ENCODE measurements at places on chromosomes 3 and 15.

- no peak for DNase-seq
Measured at GRCh38 chr15:41284427-41285177, 47.8 kb downstream of the OIP5 start.

DNA sequence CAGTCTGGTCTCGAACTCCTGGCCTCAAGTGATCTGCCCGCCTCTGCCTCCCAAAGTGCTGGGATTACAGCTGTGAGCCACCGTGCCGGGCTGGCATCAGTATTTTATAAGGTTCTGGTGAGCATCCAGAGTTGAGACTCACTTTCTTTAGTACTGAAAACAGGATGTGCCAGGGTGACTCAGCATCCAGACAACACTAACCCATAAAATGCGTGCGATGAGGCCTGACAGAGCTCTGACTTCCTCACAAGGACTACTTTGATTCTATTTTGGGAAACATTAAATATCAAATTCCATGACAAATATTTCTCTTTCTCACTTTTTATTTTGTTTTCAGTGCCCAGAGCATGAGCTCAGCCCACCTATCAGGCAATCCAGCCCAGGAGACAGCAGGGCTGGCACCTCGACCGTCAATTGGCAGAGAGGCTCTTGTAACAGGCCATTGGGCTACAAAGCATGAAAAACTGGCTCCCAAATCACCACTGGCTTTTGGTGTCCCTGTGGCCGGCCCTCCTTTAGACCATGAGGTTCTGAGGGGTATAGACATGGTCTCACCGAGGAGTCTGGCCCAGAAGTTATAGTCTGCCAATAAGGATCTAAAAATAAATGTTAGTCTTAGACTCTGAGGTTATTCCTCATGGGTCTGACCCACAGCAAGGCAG, 75.0 kb downstream of the FEM1B start:
- DNase-seq, result peak; percentile 23

DNA sequence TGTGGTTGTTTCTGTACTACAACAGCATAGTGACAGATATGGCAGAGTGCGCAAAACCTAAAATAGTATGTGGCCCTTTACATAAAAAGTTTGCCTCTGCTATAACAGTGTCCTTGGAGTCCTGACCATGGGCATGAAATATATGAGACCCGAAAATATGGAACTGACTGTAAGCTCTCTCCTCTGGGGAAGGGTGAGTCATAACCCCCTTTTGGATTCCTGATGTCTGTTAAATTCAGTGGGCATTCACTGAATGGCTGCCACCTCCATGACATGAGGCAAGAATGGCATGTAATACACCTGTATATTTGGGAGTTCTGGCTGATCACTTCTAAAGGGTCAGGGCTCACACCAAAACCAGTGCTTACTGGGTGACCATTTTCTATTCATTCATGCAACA, 6.1 kb downstream of the TBC1D2B start:
- DNase-seq, result no peak

DNA sequence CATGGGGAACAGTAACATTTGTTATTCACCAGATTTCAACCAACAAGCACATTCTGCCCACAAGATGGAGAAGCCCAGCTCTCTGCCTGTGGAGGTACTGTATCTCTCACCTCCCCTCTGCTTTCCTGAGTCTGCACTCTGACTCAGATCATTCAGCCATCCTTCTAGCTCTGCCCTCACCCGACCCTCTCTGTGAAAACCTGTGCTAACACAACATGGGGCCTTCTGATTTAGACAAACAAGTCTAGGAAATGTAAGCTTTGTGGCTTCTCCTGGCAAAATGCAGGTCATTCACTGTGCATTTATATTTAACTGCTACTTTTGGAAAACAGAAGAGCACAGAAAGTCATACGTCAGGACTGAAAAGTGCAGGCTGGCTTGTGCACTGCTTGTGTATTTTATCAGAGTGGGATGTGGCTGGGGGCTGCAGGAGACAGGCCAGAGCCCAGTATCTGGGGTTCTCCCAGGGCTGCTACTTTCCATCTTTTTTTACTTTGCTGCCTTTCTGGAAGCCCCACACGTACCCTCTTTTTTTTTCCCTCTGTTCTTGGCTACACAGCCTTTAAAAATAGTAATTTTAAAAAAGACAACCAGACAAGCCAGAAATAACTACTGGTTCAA, 50.8 kb downstream of the SUSD5 start:
- DNase-seq, result no peak

GRCh38 chr3:131004603-131005002, 22.0 kb downstream of the ASTE1 start:
- DNase-seq, result no peak

GRCh38 chr3:73774645-73775044, 149.9 kb upstream of the PDZRN3 start:
- DNase-seq, result no peak

DNA sequence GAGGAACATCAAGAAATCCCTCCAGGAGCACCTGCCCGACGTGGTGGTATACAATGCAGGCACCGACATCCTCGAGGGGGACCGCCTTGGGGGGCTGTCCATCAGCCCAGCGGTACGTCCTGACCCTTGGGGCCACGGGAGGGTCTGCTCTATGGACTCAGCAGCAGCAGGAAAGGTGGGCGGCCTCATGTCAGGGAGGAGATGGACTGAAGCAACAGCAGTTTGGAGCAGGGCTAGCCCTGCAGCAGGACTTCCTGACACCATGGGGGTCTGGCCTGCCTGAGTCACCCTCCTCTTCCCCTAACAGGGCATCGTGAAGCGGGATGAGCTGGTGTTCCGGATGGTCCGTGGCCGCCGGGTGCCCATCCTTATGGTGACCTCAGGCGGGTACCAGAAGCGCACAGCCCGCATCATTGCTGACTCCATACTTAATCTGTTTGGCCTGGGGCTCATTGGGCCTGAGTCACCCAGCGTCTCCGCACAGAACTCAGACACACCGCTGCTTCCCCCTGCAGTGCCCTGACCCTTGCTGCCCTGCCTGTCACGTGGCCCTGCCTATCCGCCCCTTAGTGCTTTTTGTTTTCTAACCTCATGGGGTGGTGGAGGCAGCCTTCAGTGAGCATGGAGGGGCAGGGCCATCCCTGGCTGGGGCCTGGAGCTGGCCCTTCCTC, 24.2 kb downstream of the HDAC11 start:
- no peak for DNase-seq

GRCh38 chr3:183108001-183108449, 8.7 kb upstream of the MCCC1 start:
- peak; percentile 66 for DNase-seq

DNA sequence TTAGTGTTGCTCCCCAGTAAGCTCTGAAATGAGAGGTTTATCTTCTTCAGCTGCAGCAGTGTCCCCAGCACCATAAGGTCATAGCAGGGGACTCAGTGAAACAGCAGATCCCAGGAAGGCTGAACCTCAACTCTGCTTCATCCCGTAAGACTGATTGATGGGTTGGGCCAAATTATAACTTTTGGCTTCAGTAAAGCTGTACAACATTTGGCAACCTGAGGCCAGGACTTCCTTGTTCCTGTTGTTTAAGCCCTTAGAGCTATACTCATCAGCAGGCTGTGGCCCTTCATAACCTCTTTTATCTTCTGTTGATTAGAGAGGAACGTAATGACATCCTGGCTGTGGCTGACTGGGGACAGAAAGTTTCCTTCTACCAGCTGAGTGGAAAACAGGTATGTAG, 29.0 kb downstream of the IFT122 start:
- no peak for DNase-seq

GRCh38 chr3:149417174-149417573, 39.7 kb upstream of the TM4SF1 start:
- DNase-seq, result no peak

- DNase-seq, result no peak
Measured at GRCh38 chr3:62284442-62284841, 88.9 kb downstream of the FEZF2 start.

- no peak for DNase-seq
Measured at GRCh38 chr3:170804078-170804477, 65.9 kb downstream of the RPL22L1 start.

DNA sequence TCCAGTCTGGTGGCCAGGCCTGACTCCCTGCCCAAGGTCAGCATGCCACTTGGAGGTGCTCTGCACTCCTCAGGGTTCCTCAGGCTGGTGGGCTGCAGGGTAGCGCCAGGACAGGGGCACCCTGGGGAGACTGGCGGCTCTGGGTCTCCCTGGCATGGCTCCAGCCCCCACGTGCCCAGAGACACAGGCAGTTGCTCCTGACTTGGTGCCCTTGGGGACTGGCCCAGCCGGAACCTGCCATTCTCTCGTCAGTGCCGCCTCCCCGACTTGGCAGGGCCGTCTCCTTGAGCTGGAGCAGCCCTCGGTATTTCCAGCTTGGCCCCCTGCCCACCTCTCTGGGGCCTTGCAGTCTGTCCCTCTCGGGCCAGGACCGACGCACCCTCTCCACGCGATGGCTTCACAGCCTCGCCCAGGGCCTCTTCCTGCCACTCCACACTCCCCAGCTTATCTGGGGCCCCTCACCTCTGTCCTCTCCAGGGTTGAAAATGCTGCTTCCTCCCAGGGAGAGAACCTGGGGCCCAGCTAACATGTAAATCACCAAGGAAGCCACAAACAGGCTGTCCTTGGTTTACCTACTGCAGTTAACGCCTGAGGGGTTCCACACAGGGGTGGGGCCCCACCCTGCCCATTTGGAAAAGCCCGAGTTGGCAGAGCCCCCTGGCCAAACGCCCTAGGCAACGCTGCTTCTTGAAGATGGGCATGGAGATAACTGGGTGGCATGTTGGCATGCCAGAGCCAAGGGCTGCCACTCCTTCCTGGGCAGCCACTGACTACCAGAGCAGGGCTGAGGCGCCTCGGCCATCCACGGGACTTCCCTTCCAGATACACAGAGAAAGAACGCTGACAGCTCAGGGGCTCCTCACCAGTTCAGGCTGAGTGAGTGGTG, 61.4 kb downstream of the SMAD6 start:
- DNase-seq, result no peak

- no peak for DNase-seq
Measured at GRCh38 chr3:31546162-31546561, 13.4 kb downstream of the STT3B start.

- no peak for DNase-seq
Measured at GRCh38 chr3:134972836-134973455, 177.9 kb downstream of the EPHB1 start.

DNA sequence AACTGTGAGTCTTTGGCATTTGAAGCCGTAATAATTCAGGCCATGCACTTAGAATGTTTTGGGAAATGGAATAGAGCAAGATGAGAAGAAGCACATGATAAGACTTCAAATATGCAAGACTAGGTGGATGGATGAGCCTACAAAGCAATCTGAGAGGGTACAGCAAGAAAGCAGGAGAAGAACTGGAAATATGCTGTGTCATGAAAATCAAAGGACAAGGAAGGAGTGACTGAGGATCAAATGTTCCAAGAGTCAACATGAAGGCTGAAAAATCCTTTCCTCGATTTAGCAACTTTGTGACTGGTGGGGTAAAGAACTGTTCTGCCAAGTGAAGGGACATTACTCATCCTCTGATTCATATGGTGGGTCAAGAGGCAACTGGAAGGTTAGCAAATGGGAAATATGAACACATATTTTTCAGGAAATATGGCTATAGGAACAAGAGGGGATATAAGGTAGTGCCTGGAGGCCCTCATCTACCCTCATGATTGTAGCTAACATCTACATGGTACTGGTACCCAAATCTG, 803.7 kb upstream of the ARRDC4 start:
- no peak for DNase-seq

DNA sequence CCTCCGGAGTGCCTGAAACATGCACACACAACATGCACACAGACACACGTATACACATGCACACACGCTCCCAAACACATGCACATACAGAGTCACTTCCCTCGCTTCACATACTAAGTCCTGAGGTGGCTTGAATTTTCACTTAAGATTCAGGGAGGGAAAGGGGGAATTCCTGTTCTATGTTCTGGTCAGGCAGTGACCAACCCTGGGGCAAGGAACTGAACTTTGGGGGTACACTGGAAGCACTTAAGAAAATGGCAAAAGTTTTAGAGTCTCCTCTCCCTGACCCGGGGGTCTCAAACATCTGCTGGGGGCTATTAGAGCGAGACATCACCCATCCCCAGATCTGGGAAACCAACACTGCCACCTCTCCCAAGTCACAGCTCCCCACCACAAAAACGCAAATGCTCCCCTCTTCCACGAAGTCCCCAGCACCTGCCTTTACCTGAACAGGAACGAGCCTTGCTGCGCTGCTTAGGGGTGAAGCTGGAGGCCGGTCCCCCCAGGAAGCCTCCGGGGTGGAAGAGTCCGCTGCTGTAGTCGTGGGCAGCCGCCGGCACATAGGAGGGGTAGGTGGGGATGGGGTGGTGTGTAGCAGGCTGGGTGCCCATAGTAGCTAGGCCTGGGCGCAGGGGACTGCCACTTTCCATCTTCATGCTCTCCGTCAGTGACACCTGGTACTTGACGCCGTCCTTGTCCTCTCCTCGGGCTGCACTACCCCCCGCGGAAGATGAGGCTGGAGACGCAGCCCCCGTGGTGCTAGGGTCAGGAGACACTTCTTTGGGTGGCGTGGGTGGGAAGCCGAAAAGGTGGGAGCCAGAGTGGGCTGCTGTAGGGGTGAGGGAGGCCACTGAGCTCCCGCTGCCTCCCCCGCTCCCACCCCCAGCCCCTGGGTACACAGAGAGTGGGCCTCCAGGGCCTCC, 7.5 kb downstream of the GATA2 start:
- DNase-seq, result no peak

DNA sequence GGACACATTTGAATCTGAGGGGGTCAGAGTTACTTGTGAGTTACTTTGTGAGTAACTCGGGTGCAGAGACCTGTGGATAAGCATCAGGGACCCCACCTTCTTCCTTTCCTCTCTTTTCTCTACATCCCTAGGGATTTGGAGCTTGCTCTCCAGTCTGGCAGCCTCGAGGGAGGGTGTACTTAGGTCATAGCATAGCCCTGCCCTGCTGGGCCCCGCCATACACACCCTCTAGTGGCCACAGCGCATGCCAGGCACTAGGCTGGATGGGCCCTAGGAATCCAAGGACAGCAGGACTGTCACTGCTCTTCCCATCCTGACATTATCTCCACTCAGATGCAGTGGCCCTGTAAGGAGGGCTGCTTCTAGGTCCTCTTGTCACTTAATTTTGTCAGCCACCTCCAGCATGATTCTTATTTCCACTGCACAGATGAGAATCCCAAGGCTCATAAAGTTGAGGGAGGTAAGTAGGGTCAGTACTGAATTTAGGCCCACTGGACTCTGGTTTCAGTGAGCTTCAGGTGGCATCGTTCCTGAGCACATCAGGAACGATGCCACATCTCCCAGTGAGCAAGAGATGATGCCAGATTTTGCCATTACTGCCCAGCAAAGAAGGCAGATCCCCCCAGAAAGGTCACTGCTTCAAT, 3.6 kb upstream of the SMAD6 start:
- DNase-seq, result peak; percentile 66

DNA sequence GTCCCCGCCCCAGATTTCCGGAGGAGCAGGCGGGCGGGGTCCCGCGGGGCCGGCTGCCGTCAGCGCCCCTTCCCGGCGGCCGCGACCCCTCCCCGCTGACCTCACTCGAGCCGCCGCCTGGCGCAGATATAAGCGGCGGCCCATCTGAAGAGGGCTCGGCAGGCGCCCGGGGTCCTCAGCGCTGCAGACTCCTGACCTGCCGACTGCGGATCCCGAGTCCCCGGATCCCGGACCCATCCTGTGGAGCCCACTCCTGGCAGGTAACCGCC, at the start of gene TRH:
TSS of gene TRH (plus strand) at position 157 of the 269 bp plus-strand sequence. CDS start 1,097 bp downstream, outside the sequence.
- no peak for DNase-seq

Measured in AML-193 (cell line).